NCI-H460 (cell line): ENCODE measurements at places on chromosomes 13 and 19.

DNA sequence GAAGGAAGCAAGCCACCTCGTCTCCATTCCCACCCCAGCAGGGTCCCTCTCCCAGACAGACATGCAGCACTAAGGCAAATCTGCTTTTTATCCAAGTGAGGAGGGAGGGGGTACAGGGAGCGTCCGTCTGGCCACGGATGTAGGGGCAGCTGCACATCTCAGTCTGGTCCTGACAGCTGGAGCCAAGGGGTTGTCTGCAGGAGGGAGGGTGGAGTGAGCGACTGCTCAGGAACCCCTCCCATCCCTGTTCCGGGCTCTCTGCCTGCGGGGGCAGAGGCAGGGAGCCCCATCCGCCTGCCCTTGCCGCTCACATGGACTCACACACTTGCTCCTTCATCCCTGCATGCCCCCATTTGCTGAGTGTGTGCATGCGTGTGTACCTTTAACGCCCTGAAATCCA lies 2.5 kb downstream of the TMEM190 start:
- no peak for DNase-seq

GRCh38 chr13:31965361-31966066 lies 66.1 kb upstream of the FRY start:
- no peak for DNase-seq

- DNase-seq: peak; percentile 40
These were observed 28.8 kb upstream of the TUBGCP3 start for GRCh38 chr13:112616586-112617362.

GRCh38 chr13:73390100-73390499 lies 331.3 kb downstream of the KLF5 start:
- DNase-seq: no peak

DNA sequence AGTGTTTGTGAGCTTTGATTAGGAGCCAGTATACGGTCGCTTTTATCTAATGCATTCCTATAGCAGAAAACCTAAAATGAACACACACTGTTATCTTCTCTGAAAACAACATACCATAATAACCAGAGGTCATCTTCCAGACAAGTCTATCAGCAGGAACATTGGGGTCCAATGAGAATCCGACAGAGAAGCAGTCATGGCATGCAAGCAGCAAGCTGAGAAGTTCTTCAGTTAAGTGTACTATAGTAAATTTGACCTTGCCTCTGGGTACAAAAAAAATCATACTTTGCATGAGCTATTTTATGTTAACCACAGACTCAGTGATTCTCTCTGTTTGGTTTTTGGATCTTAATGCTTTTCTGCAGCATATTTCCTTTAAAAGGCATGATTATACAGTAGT lies 1505.1 kb downstream of the PCDH9 start:
- no peak for DNase-seq

GRCh38 chr13:36872621-36873020 lies 47.4 kb downstream of the SMAD9 start:
- DNase-seq: no peak

GRCh38 chr19:41330481-41330880 lies 20.5 kb downstream of the CCDC97 start:
- no peak for DNase-seq

DNA sequence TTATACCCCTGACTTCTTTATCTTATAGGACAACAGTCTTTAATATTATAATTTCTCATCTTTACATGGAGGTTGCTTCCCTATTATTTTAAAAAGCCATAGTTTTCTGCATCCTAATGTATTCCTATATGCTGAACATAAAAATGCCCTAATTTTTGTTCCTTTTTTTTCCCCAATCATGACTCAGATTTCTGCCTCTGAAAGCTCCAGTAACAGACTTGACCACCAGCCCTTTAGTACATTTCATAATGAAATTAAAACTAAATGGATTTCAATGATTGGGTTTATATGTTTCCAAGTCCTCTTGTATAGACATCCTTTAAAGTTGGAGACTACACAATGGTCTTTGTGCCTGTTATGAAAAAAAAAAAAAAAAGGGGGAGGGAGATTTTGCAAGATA lies 712.5 kb downstream of the DIAPH3 start:
- DNase-seq: no peak

DNA sequence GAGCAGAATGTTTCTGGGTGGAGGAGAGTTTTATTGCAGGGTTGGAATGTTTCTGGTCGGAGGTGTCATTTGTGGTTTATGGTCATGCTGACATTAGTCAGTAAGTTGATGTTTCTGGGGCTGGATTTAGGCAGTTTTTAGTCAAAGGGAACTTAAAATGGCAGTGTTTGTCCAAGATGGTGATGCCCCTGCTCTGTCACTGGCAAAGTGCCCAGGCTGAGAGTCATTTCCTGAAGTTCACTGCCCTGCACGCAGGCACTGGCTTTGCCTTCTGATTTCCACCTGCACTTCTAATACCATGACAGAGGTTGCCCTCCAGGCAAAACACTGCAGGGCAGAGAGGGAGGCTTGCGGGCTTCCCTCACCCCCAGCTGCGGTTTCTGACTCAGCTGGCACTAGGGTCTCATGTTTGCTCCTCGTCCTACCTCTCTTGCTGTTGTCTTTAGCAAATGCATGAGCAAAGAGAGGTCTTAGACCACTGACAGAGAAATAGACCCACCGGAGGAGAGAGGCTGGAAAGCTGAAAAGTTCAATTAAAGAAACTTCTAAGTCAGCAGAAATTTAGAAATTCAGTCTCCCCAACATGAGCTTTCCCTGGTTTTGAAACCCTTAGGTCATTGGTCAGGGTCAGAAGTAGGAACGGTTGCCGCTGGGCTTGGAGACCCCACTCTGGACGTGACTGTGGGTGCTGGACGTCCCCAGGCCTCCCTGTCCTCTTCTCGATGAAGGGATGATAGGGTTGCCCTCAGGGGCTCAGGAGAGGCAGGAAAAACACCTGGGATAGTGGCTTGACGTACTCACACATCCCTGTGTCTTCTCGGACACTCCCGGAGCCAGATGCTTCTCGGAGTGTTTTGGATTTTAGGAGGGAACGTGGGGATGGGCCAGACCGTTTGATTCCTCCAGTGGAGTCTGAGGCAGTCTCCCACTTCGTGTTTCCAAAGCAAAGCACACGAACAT lies 26.3 kb downstream of the TMEM255B start:
- no peak for DNase-seq

- no peak for DNase-seq
These were observed 6.9 kb upstream of the MLLT1 start for GRCh38 chr19:6286676-6287075.

DNA sequence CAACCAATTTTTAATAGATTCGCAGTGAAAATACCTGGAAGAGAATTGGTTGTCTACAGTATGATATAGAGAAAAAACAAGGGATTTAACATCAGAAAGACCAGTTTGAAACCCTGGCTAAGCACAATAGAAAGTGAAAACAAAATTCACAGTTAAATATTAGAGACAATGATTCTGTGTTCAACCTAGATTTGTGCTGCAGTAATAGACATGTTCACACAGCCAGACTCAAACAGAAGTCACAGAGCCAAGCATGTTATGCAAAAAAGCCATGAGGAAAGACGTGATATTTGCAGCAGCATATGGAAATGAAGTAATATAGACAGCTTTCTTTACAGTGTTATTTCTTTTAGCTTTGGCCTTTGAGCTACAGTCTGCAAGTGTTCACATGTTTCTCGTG lies 48.1 kb downstream of the SCEL start:
- DNase-seq: no peak

DNA sequence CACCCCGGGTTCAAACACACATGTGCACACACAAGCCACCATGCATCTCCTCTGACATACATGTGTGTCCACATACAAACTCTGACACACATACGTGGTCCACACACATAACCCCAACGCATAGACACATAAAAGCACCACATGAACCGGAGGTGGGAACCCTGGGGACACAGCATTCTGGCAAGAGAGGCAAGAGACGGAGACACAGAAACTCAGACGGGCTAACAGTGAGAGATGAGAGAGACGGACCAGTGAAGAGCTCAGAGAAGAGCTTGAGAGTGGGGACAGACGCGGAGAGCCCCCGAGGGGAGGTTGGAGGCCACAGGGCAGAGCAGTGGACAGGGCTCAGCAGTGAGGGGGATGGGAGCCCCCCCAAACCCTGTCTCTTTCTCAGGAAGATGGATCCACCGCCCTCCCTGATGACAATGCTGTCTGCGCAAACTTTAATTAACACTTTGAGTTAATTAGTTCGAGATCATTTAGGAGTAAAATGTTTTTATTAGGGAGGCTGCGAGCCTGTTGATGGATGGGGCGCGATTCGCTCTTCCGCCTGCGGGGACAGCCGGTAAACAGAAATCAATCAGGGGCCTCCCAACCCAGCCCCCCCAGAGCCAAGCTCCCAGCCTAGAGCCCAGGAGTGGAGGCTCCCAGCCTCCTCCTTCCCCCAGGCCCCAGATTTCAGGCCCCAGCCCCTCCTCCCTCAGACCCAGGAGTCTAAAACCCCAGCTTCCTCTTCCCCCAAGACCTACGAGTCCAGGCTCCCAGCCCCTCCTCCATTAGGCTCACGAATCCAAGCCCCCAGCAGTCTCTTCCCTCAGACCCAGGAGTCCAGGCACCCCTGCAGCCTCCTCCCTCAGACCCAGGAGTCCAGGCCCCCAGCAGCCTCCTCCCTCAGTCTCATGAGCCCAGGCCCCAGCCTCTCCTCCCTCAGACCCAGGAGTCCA lies 9.5 kb upstream of the ERFL start:
- DNase-seq: no peak
